NCI-H2081 (cell line): ENCODE measurements at places on chromosomes 12 and 14.

DNA sequence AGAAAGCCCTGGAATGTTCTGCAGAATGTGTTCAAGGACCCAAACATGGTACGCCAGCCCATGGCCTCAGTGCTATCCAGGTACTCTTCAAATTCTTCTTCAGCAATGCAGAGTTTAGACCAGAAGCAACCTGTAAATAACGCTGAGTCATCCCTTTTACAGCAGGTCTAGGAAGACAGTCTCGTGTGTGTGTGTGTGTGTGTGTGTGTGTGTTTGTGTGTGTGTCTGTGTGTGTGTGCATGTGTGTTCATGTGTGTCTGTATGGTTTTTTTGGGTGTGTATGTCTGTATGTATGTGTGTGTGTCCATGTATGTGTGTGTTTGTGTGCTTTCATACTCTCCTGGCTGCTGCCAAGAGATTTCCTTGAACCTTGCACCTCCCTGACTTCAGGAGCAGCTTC lies 60.1 kb upstream of the RFX4 start:
- DNase-seq: no peak

- no peak for DNase-seq
Measured at GRCh38 chr12:104416136-104416535, 40.6 kb upstream of the CHST11 start.

- peak; percentile 37 for DNase-seq
Measured at GRCh38 chr12:25557830-25558436, 4.8 kb upstream of the LMNTD1 start.

GRCh38 chr12:6206327-6206726 lies 6.1 kb downstream of the CD9 start:
- DNase-seq: no peak

GRCh38 chr12:48160807-48161206 lies 3.5 kb upstream of the ASB8 start:
- DNase-seq: no peak

- DNase-seq: no peak
Measured at GRCh38 chr12:15545334-15545733, 223.0 kb downstream of the PTPRO start.

DNA sequence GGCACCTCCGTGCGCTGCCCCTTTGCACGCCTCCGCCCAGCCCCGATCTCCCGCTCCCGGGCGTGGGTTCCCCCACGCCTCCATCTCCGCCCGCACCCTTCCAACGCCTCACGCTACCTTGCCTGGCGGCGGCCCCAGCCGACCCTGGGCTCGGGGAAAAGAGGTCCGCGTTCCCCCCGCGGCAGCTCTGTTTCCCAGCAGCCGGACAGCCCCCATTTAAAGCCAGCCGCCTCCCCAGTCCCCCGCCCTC lies at the start of gene PRIMA1:
Gene PRIMA1, minus strand, starts transcription at position 193 of the 250 bp plus-strand sequence. CDS start 767 bp downstream, outside the sequence.
- DNase-seq: no peak

DNA sequence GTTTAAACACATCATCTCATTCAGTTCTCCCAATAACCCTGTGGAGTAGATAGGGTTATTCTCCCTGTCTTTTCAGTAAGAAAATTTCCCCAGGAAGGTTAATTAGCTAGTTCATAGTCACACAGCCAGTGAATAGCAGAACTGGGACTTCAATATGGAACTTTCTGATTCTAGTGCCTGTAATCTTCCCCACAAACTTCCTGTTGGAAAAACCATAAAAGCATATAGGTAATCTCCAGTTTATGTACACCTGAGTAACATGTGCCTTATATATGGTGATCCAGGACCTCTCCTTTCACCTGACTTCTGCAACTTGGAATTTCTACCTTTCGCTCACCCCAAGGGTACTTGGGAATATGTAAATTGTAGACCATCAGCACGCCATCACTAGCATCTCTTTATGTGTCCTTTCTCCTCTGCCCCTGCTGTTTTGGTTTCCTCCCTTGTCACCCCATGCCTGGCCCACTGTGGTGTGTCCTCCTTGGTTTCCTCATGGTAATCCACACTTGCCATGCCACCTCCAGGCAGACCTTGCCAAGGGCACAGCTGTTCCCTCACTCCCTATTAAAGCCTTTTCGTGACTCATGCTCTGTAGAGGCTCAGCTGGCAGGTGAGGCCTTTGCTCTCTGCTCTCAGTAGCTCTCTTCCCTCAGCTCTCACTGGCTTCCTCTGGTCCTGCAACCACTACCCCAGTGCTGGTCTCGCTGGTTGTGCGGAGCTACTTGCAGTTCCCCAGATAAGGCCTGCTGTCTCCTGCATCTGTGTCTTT lies 16.7 kb downstream of the TBC1D30 start:
- DNase-seq: no peak

GRCh38 chr12:19191089-19191488 lies 61.6 kb downstream of the PLEKHA5 start:
- no peak for DNase-seq

- DNase-seq: no peak
Measured at GRCh38 chr14:68094158-68094557, 274.6 kb downstream of the RAD51B start.

- no peak for DNase-seq
Measured at GRCh38 chr14:63229330-63230059, 25.3 kb downstream of the RHOJ start.

- DNase-seq: no peak
Measured at GRCh38 chr12:84813780-84814663, 98.6 kb downstream of the SLC6A15 start.

- DNase-seq: no peak
Measured at GRCh38 chr12:121831571-121832245, 27.0 kb downstream of the HPD start.
